Inflammatory macrophage treated with lipopolysaccharide for 4 hours (primary cell): ENCODE measurements at places on chromosomes 1 and 21.

GRCh38 chr1:182789138-182790076 is at the start of gene NPL:
Gene NPL, plus strand, starts transcription at chr1:182789773. Its CDS starts 4,599 bp downstream, at chr1:182794372.
- peak; percentile 84 for DNase-seq

- DNase-seq: no peak
These were observed 1554.8 kb downstream of the KCNT2 start for GRCh38 chr1:195053478-195053877.

- no peak for DNase-seq
These were observed 69.0 kb downstream of the CD34 start for GRCh38 chr1:207841901-207842300.

- DNase-seq: no peak
These were observed 31.5 kb upstream of the XPR1 start for GRCh38 chr1:180600343-180600742.

DNA sequence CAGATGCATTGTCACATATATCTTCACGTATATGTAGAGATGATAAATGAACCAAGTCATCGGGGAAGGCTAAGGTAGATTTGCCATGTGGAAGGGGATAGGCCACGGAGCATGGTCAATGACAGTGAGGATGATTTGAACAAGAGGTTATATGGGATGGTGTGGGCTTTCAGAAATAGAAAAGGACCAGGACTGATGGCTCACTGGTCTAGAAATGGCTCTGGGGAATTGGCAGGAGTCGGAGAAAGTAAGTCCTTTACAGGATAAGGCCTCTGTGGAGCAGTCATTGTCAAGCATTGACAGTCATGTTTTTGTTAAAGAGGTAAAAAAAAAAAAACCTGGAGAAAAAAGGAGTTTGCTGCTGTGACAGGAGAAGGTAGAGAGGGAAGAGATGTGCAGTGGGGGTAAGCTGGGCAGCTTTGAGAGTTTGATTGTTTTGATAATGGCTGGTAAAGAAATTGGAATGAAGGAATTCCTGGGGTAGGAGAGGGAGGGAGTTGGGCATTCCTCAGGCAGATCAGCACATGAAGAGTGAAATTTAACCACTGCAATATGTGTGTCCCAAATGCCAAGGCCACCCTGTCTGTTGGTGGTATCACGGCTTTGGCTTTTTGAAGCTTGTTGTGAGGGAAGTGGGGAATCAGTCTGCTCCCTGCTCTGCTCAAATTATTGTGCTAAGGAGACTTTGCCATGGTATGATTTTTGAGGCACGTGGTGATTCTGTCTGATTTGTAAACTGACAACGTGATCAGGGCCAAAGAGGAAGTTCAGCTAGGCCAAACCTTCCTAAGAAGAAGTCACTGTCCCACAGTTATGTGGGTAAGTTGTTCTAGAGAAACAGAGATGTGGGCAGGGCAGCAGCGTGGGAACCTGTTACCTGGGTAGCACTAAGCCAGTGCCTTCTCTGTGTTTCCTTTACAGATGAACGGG is 26.0 kb downstream of the MACF1 start:
- peak; percentile 83 for DNase-seq

- peak; percentile 80 for DNase-seq
These were observed 126.5 kb downstream of the ADSS2 start for GRCh38 chr1:244325056-244325758.

- no peak for DNase-seq
These were observed 4.9 kb downstream of the SH3BGR start for GRCh38 chr21:39456665-39457064.

GRCh38 chr1:92123868-92124267 is 43.7 kb downstream of the BTBD8 start:
- peak; percentile 8 for DNase-seq
